ENCODE measurements at places on chromosomes 7 and 10. TPM values are rescaled to one million over a fixed set of nuclear protein-coding genes. Genes with fewer than 3 reads are reported as not detected.

EBF3 gene
- polyA plus RNA-seq = 7.5 TPM

TMEM236 gene
- polyA plus RNA-seq = 34.3 TPM

MPP7 gene
- polyA plus RNA-seq = 16.2 TPM

SLC25A13 gene
- 41.0 TPM for polyA plus RNA-seq

DNA sequence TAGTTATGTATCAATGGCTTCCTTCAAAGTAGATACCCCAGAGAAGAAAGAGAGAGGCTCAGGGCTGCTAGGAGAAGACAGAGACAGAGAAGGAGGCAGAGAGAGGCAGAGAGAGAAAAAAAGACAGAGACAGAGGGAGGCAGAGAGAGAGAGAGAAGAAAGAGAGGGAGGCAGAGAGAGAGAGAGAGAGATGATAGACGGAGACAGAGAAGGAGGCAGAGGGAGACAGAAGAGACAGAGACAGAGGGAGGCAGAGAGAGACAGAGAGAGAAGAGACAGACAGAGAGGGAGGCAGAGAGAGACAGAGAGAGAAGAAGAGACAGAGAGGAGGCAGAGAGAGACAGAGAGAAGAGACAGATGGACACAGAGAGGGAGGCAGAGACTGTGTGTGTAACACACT, 187.9 kb downstream of the DNAJB6 start:
- no peaks in the 10 kb centered on the region for H3K27me3 ChIP-seq
- no peaks in the 10 kb centered on the region for H3K36me3 ChIP-seq
- no peak overlapping the region for H3K4me3 ChIP-seq
- no peak for DNase-seq
- H3K27ac ChIP-seq = no peak overlapping the region

DNA sequence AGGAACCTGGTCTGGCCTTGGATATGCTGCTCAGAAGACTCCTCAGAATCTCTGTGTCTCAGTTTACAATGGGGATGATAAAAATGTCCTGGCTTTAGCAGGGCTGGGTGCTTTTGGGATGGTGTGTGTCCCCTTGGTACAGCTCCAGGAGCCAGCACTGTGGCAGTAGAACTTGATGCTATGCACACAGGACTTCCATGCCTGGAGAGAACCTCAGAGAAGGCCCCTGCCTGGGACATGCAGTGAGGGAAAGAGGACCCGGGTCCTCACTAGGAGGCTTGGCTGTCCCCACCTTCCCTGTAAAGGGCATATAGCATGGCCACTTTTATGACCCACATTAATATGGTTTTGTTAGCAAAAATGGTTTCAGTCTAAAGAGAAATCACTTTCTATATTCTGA, 100.5 kb downstream of the GLRX3 start:
- no peaks in the 10 kb centered on the region for H3K27me3 ChIP-seq
- H3K4me1 ChIP-seq = no peaks in the 10 kb centered on the region
- H3K36me3 ChIP-seq = no peaks in the 10 kb centered on the region

GRCh38 chr10:85187047-85187446, 858.7 kb downstream of the CCSER2 start:
- no peaks in the 10 kb centered on the region for H3K36me3 ChIP-seq
- no peak overlapping the region for H3K27ac ChIP-seq
- H3K27me3 ChIP-seq = no peaks in the 10 kb centered on the region
- H3K4me1 ChIP-seq = no peaks in the 10 kb centered on the region

- no peak overlapping the region for H3K4me3 ChIP-seq
- H3K36me3 ChIP-seq = no peaks in the 10 kb centered on the region
- H3K4me1 ChIP-seq = peaks cover 14% of the 10 kb centered on the region
- no peak overlapping the region for H3K27ac ChIP-seq
Observed at GRCh38 chr10:43376046-43376635, 4.7 kb downstream of the FXYD4 start.

GRCh38 chr7:27519793-27520469, 142.8 kb downstream of the HIBADH start:
- no peaks in the 10 kb centered on the region for H3K27me3 ChIP-seq
- H3K4me1 ChIP-seq = no peaks in the 10 kb centered on the region
- DNase-seq = no peak
- H3K27ac ChIP-seq = no peak overlapping the region
- H3K36me3 ChIP-seq = peaks cover 11% of the 10 kb centered on the region
- H3K4me3 ChIP-seq = no peak overlapping the region

GRCh38 chr10:29736366-29737073, 101.7 kb upstream of the SVIL start:
- H3K27ac ChIP-seq = peak overlapping the region; percentile 88
- DNase-seq = no peak
- no peaks in the 10 kb centered on the region for H3K27me3 ChIP-seq
- H3K4me1 ChIP-seq = peaks cover 17% of the 10 kb centered on the region

DNA sequence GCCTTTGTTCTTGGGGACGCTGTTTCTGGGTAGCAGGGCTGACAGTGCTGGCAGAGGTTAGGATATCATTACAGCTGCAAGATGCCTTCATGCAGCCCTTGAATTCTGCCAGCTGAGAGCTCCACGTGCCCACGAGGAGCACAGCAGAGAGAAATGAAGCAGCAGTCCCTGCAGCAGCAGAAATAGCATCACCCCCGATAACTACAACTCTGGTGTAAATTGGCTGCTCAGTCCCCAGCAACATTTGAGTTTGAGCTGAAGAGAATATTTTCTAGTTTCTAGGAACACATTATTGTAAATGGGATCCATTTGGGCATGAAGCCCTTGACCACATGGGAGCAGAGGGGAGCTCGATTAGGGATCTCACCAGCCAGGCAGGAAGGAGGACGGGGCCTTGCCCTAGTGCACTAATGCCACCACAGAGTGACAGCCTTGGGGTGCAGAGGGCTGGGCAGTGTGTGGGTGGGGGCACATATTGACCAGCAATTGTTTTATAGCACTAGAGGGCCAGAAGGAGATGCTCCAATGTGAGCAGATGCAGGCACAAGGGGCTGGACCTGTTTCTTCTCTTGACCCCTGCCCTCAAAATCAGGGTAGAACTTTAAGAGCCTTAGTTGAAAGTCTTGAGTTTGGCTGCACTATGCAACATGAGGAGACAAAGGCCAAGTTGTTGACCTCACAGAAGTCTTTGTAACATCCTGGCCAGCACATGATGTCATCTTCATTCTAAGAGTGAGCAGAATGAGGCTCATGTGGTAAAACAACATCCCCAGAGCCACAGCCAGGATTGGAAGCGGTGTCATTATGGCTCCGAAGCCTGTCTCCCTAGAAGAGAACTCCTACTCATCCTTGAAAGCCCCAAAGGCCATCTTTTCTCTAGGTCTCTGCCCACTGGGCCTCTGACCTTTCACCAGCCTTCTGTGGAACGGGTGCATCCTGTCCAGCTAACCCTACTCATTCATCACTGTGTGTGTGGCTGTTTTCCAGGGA, 52.6 kb downstream of the ADCY1 start:
- H3K27ac ChIP-seq = no peak overlapping the region
- H3K4me3 ChIP-seq = no peak overlapping the region
- H3K27me3 ChIP-seq = no peaks in the 10 kb centered on the region
- no peaks in the 10 kb centered on the region for H3K36me3 ChIP-seq
- no peaks in the 10 kb centered on the region for H3K4me1 ChIP-seq

GRCh38 chr10:64023926-64024470, 502.8 kb downstream of the REEP3 start:
- no peaks in the 10 kb centered on the region for H3K36me3 ChIP-seq
- H3K4me1 ChIP-seq = no peaks in the 10 kb centered on the region
- no peak for DNase-seq
- no peaks in the 10 kb centered on the region for H3K27me3 ChIP-seq

- no peak overlapping the region for H3K4me3 ChIP-seq
- no peak for DNase-seq
Observed at GRCh38 chr10:31069411-31069810, 37.7 kb upstream of the ZNF438 start.

DNA sequence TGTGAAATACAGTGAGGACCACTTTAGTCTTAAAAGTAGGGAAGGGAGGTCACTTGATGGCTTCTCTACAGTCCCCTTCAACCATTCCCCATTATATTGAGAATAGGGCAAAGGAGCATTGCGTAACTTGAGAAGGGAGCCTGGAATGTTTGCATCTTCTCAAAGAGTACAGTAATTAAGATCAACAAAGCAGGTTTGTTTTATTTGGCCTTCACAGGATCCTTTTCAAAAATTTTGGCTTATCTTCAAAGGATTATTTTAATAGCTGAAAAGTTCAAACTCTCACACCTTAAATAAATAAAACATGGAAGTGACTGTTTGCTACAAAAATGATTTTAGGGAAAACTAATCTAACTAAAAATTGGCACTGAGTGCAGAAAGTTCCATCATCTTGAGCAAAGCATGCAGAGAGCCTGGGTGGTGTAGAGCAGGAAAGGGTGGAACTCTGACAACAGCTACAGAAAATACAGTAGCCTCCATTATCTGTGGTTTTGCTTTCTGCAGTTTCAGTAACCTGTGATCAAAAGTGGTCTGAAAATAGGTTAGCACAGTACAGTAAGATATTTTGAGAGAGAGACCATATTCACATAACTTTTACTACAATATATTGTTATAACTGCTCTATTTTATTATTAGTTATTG, 214.0 kb downstream of the MDFIC start:
- H3K27ac ChIP-seq = no peak overlapping the region
- H3K4me3 ChIP-seq = no peak overlapping the region
- DNase-seq = no peak
- H3K4me1 ChIP-seq = no peaks in the 10 kb centered on the region
- no peaks in the 10 kb centered on the region for H3K27me3 ChIP-seq

GRCh38 chr10:69475433-69475830, 24.2 kb downstream of the TSPAN15 start:
- peaks cover 18% of the 10 kb centered on the region for H3K4me1 ChIP-seq
- H3K36me3 ChIP-seq = no peaks in the 10 kb centered on the region
- H3K27me3 ChIP-seq = no peaks in the 10 kb centered on the region
- no peak overlapping the region for H3K4me3 ChIP-seq
- no peak overlapping the region for H3K27ac ChIP-seq

Data from large intestine (tissue), 12 donors.